ENCODE measurements at places on chromosomes 5 and 9.

- DNase-seq, result peak; percentile 20
Observed at GRCh38 chr5:73135429-73136054, 15.2 kb downstream of the TMEM171 start.

DNA sequence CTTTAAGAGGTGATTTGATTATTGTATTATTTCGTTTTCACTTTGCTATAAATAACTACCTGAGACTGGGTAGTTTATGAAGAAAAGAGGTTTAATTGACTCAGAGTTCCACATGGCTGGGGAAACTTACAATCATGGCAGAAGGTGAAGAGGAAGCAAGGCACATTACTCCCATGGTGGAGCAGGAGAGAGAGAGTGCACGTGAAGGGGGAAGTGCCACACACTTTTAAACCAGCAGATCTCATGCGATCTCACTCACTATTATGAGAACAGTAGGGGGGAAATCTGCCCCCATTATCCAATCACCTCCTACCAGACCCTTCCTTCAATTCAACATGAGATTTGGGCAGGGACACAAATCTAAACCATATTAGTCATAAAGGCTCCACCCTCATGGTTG is 36.1 kb upstream of the NDFIP1 start:
- DNase-seq, result no peak

DNA sequence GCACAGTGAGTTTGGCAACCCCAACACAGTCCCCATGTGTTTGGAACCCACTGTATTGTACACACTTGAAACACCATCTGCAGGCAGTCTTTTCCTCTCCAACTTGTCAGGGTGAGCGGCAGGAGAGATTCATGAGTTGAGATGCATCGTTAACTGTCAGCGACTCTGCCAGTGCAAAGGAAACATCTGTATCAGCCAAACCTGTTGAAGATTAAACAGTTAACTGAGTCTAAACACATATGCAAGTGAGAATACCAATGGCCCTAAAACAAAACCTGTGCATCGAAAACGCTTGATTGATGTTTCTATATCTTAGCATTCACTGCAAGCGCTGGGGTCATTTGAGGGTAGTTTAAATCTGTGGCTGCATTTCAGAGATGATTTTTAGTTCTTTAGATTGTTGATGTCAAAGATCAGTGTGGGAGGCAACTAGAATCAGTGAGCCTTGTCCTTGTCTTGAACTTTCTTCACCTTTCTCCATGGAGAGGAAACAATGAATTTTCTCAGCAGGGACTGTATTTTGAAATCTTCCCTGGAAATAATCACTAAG is 41.3 kb upstream of the PAM start:
- no peak for DNase-seq

DNA sequence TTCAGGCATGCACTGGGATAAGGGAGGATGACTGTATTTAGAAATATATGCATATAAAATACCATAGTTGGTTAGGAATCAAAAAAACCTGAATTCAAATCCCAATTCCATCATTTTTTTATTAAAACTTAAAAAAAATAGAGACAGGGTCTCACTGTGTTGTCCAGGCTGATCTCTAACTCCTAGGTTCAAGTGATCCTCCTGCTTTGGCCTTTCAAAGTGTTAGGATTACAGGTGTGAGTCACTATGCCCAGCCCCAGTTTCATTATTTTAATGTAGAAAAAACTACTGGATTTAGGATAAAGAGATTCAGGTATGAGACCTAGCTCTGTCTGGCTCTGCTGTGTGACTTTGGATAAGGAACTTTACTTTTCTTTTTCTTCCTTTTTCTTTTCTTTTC is 3.3 kb upstream of the LARP1 start:
- no peak for DNase-seq

DNA sequence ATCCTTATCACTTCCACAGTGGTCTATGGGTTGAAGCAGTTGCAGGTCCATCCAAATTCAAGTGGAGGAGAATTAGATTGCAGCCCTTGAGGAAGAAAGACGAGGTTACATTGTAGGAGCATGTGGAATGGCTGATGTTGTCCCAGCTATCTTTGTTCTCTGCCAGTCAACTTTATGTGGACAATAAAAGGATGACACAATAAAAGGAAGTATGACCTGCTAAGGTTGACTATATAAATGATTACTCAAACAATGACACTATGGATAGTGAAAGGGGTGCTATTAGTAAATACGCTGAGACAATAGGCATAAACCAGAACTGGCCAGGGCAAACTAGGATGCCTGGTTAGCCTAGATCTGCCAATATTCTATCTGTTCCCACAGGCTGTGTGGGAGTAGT is 12.8 kb upstream of the ZNF618 start:
- DNase-seq, result no peak

- DNase-seq, result no peak
Observed at GRCh38 chr5:178533136-178533535, 57.1 kb downstream of the COL23A1 start.

All from activated CD4-positive, alpha-beta T cell treated with anti-CD3 and anti-CD28 coated beads, Interleukin-2, Interleukin-6, amounts not matched to agents 100 ng/mL and 50 ng/mL, durations not matched to agents 16 hours and 8 hours (primary cell).